ENCODE measurements at places on chromosomes 4 and X.

- DNase-seq: no peak
These were observed 89.9 kb upstream of the FAT1 start for GRCh38 chr4:186813377-186814068.

GRCh38 chrX:100194082-100194775 lies 215.8 kb downstream of the PCDH19 start:
- DNase-seq: no peak

DNA sequence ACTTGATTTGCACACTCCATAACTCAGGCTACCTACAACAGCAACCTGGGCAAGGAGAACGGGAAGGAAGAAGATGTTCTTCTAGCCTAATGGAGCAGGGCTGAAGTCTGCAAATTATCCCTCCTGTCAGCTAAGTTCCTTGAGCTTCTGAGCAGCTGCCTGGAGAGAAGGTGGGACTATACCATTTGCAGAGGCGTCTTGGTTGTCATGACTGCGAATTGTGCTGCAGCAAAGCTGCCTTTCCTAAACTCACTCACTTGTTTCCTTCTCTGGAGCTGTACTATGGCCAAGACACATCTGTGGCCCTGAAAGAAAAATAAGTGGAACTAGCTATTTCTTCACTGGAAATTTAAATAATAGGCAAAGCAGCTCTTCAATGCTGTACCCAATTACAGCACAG lies 682.4 kb upstream of the GRIA3 start:
- DNase-seq: no peak

GRCh38 chr4:168930413-168931196 lies 79.5 kb downstream of the CBR4 start:
- no peak for DNase-seq

GRCh38 chr4:16067515-16067914 lies 16.3 kb downstream of the PROM1 start:
- DNase-seq: no peak

DNA sequence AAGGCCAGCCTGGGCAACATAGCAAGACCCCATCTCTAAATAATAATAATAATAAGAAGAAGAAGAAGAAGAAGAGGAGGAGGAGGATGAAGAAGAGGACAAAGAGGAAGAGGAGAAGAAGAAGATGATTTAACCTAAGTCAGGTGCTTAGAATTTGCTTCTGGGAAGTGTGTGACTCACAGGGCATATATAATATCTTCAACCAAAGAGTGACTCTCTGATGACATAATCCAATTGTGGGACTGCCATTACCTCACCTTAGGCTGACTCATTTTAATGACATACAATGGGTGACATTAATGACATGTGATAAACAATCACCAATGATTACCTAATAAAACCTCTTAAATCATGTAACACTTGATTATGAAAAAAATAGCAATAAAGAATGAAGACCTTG lies 32.7 kb upstream of the MBTPS2 start:
- no peak for DNase-seq

DNA sequence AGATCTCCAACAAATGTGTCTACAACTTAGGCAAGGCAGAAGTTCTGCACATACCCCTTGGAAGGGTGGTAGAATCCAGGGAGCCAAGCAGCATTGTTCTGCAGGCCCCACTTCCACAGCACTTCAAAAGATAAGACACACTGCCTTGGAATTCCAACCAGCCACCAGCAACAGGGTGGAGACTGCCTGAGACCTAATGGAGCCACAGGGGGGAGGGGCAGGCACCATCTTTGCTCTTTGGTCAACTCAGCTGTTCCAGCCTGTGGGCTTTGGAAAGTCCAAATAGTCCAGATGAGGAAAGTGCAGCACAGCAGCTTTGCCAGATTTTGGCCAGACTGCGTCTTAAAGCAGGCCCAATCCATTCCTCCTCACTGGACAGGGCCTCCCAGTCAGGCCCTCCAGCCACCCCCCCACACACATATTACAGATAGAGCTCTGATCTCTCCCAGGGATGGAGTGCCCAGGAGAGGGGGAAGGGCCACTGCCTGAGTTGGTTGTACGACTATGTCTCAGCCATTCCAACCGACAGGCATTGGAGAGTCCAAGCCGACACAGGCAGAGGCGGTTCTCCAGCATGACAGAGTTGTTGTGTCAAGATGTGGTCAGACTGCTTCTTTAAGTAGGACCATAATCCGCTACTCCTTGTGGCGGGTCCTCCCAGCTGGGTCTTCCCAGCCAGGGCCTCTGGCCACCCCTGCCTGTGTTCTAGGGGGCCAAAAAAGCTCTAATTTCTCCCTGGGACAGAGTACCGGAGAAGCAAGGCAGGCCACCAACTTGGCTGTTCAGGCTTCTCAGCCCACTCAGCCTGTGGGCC lies 42.5 kb upstream of the ANTXR2 start:
- DNase-seq: no peak

- DNase-seq: no peak
These were observed 134.4 kb downstream of the SMIM20 start for GRCh38 chr4:26048378-26048882.

DNA sequence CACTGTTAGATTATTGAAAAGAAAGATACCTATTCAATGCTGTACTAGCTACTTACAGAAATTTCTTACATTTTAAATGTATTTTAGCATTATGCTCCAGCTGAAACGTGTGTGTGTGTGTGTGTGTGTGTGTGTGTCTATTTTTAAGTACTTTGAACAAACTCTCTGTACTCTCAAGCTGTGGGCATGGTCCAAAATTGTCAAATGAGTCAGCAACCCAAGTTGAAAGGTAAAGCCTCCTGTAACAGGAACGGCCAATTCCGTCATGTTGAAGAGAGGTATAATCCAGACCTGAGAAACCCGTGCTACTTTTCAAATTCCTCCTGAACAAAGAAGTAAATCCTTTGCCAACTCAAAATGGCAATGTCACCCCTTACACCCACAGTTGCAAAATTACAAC lies 20.5 kb downstream of the MAOB start:
- no peak for DNase-seq

DNA sequence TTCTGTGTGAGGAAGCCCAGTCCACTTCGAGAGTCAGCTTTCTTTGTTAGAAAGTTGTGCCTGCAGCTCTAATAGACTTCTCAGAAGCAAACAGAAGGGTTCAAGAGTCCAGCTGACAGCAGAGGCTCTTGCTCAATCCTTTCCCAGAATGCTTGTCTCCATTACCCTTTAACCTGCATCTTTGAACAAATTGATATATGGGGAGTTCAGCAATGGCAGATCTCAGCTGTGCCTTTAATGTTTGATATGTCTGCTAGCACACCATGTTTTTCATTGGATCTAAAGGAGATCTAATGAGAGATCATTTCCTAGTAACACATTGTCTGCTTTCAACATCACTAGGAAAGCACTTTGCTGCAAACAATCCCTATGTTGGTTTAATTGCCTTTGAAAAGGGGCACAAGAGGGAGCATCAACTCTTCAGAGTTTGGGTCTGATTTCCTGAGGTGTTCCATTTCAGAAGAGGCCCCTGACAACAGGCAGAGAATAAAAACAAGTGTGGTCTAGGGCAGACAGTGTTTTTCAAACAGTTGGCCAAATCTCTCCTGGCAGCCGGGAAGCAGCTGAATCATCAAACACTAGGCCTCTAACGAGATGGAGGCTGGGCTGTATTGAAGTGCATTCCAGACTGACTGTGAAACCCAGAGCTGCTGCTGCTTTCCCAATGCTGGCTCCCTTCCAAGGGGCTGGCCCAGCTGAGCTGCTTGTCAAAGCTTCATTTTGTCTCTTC lies 55.5 kb downstream of the LUZP4 start:
- DNase-seq: peak; percentile 93

DNA sequence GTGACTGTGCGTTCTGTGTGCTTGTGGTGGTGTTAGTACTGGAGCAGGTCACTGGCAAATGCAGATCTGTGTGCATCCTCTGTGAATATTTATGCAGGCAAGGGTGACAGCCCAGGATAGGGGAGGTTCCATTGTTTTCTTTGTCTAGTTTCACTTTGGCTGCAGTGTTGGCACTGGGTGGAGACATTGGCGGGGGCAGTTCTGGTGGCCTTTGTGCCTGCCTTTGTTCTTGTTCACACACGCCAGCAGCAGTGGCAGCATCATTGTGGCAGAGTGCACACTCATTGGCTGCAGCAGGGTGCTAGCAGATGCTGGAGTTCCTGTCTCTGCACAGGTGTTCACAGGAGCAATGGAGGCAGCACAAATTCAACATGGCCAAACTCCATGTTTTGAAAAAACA lies 495.3 kb downstream of the UBE2NL start:
- no peak for DNase-seq

DNA sequence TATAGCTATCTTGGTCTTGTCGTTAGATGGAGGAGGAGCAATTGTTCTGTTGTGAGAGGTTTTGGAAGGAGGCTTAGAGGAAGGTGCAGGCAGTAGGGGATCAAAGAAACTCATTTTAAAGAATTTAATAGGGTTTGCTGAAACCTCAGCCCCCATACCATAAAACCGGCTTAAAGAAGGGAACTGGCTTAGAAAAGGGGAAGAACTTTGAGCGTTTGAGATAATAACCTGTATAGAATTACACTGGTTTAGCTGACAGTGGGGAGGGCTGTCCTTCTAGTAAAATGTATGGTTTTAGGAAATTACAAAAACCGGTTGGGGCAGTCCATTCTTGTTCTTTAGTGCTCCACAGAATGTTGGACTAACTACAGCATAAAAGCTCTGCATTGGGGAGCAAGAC lies 128.1 kb downstream of the KDM6A start:
- no peak for DNase-seq

- DNase-seq: no peak
These were observed 62.9 kb upstream of the FRAS1 start for GRCh38 chr4:77994194-77994721.

DNA sequence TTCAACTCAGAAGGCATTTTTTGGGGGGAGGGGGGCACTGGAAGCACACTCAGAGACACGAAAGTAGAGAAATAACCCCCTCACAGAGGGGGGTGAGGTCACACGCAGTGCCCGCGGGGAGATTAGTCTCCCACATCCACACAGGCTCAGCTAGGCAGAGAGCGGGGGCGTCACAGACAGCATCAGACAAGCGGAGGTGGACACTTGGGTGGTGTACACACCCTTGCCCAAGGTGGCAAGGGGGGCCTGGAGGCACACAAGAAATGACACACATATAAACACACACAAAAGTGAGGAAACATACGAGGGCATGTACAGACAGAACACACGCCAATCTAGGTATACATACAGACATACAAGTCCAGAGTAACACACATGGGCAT lies 637 bp upstream of the SYN1 start:
- DNase-seq: no peak

DNA sequence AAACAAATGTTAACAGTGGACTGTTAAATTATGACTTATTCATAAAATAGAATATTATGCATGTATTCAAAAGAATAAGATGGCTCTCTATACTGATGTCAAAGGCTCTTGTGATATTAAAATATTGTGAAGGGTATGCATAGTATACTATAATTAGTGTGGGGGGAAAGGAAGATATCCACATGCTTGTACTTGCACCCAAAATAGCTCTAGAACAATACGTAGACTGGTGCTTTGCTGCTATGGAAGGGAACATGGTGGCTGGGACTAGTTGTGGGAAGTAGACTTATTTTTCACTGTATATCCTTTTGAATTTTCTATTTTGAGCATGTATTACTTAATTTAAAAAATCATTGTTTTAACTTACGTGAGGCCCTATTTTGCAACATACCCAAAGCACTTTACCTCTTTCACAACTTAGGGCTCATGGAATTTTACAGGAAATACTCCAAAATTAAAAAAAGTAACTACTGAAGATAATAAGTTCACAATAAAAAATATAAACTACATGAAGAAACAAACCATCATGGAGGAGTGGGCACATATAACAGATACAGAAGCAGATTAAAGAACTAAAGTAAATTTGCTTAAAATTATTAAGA lies 7.9 kb downstream of the PGRMC2 start:
- DNase-seq: no peak

GRCh38 chr4:2009651-2010233 lies 968 bp upstream of the NELFA start:
- DNase-seq: no peak

DNA sequence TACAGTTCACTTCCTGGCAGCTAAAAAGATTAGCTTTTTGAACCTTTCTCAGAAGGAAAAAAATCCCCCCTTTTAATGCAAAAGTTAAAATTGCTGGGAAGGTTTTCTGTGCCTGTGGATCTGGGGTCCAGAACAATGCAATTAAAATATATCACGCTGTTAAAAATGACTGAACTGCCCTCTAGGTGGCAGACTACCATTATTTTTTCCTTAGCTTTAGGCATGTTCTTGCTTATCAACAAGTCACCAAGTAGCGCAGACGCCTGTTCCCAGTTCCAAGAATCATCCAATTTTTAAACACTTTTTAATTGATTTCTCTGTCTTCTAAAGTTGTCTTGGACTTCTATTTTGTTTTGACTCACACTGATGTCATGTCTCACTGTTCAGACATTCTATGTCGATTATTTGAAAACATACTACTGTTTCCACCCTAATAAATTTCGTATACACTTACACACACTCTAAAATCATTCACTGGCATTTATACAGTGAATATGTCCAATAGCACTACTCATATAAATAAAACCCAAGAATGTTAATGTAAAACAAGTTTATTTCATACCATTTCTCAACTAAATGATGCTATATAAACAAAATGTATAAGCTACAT lies 661.6 kb downstream of the RAPGEF2 start:
- no peak for DNase-seq

- DNase-seq: no peak
These were observed 127.8 kb downstream of the ANOS1 start for GRCh38 chrX:8604131-8604530.

DNA sequence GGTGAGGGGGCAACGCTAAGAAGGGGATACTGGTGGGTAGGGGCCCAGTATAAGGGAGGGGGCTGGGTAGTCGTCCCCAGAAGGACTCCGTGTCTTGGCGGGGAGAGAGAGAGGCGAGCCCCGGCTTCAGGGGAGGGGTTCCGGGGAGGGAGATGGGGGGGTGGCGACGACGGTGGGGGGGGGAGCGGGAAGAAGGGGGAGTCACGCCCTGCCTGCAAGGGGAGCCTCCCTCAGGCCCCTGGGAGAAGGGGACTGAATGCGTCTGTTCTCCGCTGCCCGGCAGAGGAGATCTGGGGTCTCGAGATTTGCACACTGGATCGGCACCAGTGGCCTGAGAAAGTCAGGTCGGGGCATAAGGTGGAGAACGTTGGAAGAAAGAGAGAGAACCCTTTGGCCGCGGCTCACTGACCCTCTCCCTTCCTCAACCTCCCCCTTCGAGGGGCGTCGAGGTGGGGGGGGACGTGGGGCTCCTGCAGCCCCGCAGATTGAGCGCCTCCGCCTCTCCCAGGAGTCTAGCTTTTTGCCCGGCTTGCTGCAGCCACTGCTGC lies 609 bp upstream of the BCORL1 start:
- no peak for DNase-seq

GRCh38 chr4:185786422-185786821 lies 25.6 kb downstream of the SORBS2 start:
- DNase-seq: no peak

GRCh38 chrX:42151808-42152207 lies 228.5 kb upstream of the CASK start:
- DNase-seq: no peak

DNA sequence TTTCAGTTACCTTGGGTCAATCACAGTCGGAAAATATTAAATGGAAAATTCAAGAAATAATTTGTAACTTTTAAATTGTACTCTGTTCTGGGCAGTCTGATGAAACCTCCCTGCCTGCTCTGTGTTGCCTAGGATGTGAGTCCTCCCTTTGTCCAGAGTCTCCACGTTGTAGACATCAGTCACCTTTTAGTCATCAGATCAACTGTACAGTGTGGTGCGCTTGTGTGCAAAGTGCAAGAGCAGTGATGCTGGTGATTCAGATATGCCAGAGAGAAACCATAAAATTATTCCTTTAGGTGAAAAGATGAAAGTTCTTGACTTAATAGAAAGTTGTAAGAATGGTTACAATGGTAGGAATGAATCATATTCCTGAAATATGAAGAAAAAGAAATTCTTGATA lies 1.4 kb downstream of the SPATA4 start:
- DNase-seq: no peak

GRCh38 chr4:26253968-26254367 lies 66.8 kb upstream of the RBPJ start:
- no peak for DNase-seq

Measured in coronary artery (tissue), 2 donors.